ENCODE measurements at places on chromosomes 2 and 18. TPM values are rescaled to one million over a fixed set of nuclear protein-coding genes. Genes with fewer than 3 reads are reported as not detected.

The TXNDC9 gene
- total RNA-seq, result 16.4 TPM

The CPO gene
- 0.34 TPM for total RNA-seq

GRCh38 chr2:227759411-227760118 lies 13.9 kb downstream of the SCYGR8 start:
- DNase-seq, result no peak

- DNase-seq, result no peak
Observed at GRCh38 chr2:71121479-71121878, 8.6 kb downstream of the MCEE start.

DNA sequence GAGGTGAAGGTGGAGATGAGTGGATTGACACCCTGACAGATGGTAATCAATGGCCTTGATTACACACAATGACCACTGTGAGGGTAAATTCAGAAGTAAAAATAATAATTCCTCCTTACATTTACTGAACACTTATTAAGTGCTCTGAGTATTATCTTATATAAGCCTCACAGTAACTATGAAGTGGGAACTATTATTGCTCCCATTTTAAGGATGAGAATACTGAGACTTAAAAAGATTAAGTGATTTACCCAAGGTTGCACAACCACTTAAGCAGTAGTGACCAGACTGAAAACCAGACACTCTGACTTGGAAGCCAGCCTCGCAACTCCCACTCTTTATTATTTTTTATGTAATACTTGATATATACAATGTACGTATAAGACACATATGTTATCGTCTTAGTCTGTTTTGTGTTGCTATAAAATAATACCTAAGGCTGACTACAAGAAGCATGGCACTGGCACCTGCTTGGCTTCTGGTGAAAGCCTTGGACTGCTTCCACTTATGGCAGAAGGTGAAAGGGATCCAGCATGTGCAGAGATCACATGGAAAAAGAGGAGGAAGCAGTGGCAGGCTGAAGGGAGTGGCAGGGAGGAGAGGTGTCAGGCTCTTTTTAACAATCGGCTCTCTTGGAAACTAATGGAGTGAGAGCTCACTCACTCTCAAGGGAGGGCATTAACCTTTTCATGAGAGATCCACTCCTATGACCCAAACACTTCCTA lies 41.5 kb upstream of the C1D start:
- no peak for DNase-seq

GRCh38 chr2:136422512-136422911 lies 304.6 kb upstream of the CXCR4 start:
- no peak for DNase-seq

- DNase-seq, result no peak
Observed at GRCh38 chr2:120944575-120944974, 208.9 kb downstream of the GLI2 start.
